NCI-H1436 (cell line): ENCODE measurements at places on chromosomes 13 and 19.

GRCh38 chr13:66087269-66087710 lies 1142.8 kb downstream of the PCDH9 start:
- no peak for DNase-seq

- DNase-seq = no peak
Measured at GRCh38 chr19:16951529-16951928, 62.7 kb downstream of the F2RL3 start.

DNA sequence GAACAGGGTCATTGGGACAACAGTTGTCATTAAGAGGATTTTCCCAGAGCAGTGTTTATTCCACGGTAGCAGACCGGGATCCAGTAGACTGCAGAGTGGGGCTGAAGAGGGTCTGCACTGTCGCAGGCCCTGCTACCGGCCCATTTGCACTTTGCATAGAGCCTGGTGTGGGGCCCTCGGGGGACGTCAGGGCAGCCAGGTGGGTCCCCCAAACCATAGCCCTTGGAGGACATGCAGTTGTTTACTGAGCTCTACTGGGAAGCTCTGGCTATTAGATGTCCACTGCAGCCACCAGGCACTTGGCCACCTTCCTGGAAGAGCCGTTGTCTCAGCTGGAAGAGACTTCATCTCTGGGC lies 45.8 kb downstream of the SLC7A9 start:
- DNase-seq = no peak

- DNase-seq = peak; percentile 12
Measured at GRCh38 chr19:13537454-13537853, 31.2 kb upstream of the CACNA1A start.

DNA sequence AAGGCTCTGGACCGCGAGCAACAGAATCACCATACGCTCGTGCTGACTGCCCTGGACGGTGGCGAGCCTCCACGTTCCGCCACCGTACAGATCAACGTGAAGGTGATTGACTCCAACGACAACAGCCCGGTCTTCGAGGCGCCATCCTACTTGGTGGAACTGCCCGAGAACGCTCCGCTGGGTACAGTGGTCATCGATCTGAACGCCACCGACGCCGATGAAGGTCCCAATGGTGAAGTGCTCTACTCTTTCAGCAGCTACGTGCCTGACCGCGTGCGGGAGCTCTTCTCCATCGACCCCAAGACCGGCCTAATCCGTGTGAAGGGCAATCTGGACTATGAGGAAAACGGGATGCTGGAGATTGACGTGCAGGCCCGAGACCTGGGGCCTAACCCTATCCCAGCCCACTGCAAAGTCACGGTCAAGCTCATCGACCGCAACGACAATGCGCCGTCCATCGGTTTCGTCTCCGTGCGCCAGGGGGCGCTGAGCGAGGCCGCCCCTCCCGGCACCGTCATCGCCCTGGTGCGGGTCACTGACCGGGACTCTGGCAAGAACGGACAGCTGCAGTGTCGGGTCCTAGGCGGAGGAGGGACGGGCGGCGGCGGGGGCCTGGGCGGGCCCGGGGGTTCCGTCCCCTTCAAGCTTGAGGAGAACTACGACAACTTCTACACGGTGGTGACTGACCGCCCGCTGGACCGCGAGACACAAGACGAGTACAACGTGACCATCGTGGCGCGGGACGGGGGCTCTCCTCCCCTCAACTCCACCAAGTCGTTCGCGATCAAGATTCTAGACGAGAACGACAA lies 1.8 kb downstream of the PCDH17 start:
- no peak for DNase-seq

GRCh38 chr19:37966211-37966661 lies 59.2 kb downstream of the SIPA1L3 start:
- no peak for DNase-seq

DNA sequence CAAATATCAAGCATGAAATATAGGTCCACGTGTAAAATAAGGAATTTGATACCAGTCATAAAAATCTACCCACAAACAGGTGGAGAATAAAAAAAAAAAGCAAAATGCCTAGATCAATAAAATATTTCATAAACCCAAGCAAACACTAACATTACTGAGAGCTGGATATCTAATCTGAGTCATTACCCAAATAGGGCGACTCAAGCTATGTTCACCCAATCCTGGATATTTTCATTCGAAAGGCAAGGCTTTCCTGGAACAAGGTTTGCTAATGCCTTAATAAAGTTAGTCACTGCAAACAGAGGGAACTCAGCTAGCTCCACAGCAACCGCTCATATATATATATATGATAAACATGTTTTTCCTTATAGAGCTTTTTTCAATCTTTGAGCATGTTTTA lies 33.5 kb upstream of the TM9SF2 start:
- DNase-seq = no peak

DNA sequence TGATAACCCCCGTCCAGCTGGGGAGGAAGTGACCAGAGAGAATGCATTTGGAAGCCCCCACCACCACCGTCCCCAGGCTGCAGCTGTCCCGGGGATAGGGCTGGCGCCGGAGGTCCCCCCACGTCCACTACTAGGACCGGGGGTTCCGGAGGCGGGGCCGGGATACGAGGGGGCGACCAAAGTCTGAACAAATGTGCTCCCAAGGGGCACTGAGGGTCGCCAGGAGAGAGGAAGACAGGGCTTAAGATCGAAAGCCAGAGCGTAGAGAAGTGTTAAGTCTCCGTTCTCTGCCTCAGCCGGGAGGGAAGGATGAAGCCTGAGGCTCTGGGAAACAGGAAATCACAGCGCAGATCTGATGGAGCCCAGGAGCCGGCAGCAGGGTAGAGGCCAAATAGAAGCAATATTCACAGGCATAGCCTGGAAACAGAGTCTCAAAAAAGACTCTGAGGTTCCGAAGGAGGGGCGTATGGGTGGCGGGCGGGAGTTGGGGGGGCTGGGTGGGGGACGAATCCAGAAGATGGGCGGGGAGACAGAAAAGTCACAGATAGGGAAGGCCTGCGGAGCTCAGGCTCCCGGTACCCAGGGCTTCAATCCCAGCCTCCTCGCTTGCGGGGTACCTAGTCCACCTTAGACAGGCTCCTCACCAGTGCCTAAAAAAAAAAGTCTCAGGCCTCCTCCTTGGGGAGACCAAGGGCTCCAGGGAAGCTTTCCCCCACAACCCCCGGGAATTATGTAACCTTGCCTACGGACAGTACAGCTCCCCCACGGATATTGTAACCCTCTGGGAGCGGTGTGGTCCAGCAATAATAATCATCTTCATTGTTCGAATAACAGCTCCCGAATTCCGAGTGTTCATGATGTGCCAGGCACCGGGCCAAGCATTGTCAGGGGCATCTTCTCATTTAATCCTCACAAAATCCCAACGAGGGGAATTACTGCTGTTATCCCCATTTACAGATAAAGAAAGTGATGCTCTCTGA lies 1.1 kb upstream of the ERF start:
- peak; percentile 14 for DNase-seq

GRCh38 chr19:6802336-6803035 lies 30.0 kb downstream of the VAV1 start:
- no peak for DNase-seq

- DNase-seq = no peak
Measured at GRCh38 chr19:18671303-18672043, 12.0 kb upstream of the CRTC1 start.

GRCh38 chr19:8580710-8581281 lies 3.6 kb upstream of the MYO1F start:
- peak; percentile 62 for DNase-seq
